NCI-H1105 (cell line): ENCODE measurements at places on chromosomes 7 and 10.

GRCh38 chr10:121088524-121088923 is 237.4 kb downstream of the WDR11 start:
- no peak for DNase-seq

DNA sequence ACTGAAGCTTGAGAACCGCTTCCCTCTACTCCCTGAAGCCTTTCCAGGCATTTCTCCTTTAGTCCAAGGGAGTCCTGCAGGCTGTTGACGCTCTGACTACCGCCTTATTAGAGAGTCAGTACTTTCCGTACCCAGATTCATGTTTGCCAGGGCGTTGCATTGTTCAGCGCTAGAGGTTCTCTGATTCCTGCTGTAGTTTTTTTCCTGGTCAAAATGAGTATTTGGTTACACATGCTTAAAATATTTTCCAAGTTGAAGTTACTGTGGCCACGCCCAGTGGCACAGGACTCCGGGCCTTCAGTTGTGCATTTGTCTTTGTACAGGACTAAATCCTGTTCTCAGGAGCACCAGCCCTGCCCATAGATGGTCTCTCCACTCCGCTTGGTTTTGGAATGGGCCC is 7.9 kb downstream of the MTURN start:
- DNase-seq, result no peak

GRCh38 chr7:26525398-26526264 is 234.0 kb downstream of the SNX10 start:
- no peak for DNase-seq

GRCh38 chr7:13327669-13328068 is 640.2 kb downstream of the ARL4A start:
- DNase-seq, result no peak

GRCh38 chr10:24804956-24805355 is 81.3 kb upstream of the ARHGAP21 start:
- DNase-seq, result no peak
